Fibroblast of skin of left biceps (primary cell): ENCODE measurements at places on chromosomes 1 and 21.

- no peak for DNase-seq
Measured at GRCh38 chr1:2426540-2426939, 14.2 kb upstream of the PEX10 start.

DNA sequence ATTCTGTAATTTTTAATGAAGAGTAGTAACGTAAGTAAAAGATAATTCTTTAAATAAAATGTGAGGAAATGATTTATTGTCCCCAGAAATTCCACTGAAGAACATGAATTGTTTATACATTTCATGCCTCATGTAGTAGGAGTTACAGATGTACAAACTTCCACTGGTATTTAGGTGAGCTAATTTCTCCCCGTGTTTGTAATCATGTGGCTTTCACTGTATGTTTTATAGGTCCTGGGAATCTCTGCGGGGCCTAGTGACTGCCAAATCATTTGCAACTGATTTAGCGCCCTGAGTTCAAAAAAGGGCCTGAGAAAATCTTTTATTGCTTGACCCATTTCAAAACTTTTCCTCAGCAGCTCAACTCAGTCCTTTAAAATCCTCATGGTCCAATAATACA, 30.5 kb upstream of the FASLG start:
- peak; percentile 35 for DNase-seq

GRCh38 chr1:28144203-28145135, 32.0 kb downstream of the PTAFR start:
- no peak for DNase-seq

DNA sequence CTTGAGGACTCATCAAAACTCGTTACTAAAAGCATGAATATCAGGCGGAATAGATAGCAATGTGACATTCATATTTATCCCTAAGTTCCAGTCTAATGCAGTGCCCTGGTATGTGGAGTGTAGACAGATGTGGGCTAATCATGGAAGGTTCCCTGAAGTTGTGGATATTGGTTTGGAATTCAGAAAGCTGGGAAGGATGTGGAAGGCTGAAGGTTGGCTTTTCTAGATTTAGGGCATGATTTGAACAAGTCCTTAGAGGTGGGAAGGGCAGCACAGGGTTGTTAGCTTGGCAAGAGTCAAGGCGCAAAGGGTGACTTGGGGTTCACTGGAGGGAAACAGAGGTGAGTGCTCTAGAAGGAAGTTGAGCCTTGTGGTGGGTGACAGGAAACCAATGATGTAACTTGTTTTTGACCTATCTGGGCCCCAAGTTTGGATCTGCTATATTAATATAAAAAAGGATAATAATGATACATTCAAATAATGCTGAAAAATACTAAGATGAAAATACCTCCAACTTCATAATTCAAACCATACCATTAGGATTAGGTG, 21.9 kb downstream of the LGALS8 start:
- no peak for DNase-seq

- DNase-seq, result no peak
Measured at GRCh38 chr1:57132993-57133622, 167.3 kb upstream of the C8B start.

DNA sequence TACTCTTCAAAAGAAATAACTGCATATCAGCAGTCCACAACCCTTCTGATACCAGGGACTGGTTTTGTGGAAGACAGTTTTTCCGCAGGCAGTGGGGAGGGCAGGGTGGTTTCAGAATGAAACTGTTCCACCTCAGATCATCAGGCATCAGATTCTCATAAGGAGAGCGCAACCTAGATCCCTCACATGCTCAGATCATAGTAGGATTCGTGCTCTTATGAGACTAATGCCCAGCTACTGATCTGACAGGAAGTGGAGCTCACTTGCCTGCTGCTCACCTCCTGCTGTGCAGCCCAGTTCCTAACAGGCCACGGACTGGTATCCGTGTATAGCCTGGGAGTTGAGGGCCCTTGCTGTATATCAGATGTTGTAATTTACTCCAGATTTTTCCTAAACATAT, 11.5 kb downstream of the RO60 start:
- no peak for DNase-seq
